ENCODE measurements at places on chromosomes 6 and 20. TPM values are rescaled to one million over a fixed set of nuclear protein-coding genes. Genes with fewer than 3 reads are reported as not detected.

Gene SPATA25
- total RNA-seq: 0.94 TPM

Gene HLA-DRA
- 117 TPM for total RNA-seq

Gene CPNE5
- total RNA-seq: 5.5 TPM

Gene WFDC5
- total RNA-seq: not detected

GRCh38 chr20:33166533-33167113 lies 1.3 kb upstream of the BPIFA2 start:
- no peak for DNase-seq

- no peak for DNase-seq
Measured at GRCh38 chr20:36848078-36848660, 27.8 kb upstream of the TLDC2 start.

DNA sequence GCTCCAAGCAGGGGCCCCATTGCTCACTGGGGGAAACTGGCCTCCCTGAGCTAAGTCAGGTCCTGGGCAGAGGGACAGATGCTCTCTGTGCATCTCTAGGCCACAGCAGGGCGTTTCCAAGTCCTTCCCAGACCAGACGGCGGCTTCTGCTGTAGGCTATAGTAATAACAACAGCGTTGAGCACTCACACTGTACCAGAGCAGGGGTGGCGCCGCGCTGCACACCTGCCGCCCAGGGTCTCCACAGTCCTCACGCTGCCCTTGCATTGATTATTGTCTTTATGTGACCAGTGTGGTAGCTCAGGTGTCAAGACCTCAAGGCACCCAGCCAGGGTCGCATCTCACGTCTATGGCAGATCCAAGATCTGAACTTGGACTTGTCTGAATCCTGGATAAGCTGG lies 14.9 kb upstream of the CCN5 start:
- DNase-seq: no peak

DNA sequence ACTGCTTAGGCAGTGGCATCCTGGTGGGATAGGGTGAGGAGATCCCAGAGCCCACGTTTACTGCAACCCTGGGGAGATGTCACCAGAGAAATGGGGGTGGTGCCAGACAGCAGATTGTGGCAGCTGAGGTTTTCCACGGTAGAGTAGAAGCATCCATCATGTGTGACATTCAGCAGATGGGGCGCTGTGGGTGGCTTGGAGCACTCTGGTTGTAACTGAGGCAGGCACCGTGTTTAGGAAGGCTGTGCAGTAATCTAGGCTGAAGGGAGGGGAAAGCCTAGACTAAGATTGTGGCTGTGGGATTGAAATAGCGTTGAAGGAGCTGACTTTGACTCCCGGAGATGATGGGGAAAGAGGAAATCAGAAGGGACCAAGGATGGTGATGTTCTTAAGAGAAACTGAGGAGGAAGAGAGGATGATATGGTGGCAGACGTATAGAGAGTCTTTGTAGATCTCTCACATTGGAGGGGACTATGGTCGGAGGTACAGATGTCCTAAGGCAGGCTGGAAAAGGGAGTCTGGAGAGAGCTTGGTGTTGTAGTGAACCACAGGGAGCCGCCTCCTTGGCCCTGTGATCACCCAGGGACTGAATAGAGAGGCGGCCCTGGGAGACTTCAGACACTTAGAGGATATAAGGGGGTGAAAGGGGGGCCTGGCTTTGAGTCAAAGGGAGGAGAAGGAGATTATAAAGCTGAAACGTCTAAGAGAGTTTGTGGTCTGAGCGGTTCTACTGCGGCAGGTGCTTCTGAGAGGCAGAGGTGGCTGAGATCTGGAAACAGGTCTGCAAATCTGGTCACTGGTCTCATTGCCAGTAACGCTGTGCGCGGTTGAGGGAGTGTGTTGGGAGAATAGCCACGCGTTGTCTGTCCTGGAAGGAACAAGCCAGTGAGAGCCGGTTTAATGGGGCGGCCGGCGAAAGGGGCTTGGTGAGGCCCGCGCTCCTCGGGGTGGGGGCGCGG lies 792 bp upstream of the MICA start:
- DNase-seq: no peak

GRCh38 chr20:56412949-56413348 lies 889 bp downstream of the CASS4 start:
- no peak for DNase-seq

GRCh38 chr20:3765171-3765882 lies 2.2 kb downstream of the ADISSP start:
- no peak for DNase-seq

DNA sequence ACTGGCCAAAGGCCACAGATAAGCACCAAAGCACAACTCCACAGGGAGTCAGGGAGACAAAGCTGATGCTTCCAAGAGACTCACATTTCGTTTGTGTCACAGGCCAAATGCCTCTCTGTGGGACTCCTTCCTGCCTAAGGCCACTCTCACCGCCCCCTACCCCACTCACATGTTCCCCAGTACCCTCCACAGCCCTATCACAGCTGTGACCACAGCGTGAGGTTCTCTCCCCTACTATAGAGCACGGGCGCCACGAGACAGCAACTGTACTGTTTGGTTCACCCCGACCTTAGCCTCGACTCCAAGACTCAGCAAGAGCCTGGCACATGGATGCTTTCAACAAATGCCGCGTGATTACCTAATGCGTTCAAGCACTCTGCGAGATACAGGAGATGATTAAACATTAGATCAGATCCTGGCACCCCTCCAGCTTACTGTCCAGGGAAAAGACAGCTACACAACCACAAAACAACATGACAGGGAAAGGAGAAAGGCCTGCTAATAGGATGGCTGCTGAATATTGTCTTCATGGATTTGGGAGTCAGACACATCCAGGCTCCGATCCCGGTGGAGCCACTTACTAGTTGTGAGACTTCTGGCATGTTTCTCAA lies 105.5 kb downstream of the AGPAT4 start:
- no peak for DNase-seq

DNA sequence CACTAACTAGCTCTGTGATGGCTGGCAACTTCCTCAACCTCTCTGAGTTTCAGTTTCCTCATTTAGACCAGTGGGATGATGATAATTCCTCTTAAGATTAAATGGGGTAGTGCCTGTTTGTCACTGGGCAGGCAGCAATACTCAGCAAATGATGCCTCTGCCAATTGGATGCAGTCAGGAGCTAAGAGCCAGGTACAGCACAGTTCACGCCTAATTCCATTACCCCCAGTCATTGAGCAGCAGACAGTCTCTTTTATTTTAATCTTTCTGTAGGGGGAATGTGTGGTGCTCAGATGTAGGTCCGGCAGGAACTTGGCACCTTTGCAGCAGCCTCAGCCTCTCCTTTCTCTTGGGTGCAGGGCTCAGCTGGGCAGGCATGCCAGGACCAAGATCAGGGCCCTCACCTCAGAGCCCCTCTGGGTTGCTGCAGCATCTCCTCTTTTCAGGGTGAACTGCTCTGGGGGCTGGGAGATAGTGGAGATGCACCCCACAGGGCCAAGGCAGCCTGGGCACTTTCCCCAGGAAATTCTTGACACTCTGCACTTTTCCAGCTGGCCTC lies 243.8 kb downstream of the LRFN2 start:
- no peak for DNase-seq

- DNase-seq: no peak
Measured at GRCh38 chr6:129895692-129896091, 34.6 kb upstream of the TMEM244 start.
